H1 (cell line): ENCODE measurements at places on chromosomes 11 and 22. TPM values are rescaled to one million over a fixed set of nuclear protein-coding genes. Genes with fewer than 3 reads are reported as not detected.

PARVB gene
- 18.6 and 19.4 TPM in 2 replicates for total RNA-seq

CDC42EP1 gene
- 10.1 and 11.2 TPM in 2 replicates for total RNA-seq

CRYBB3 gene
- 0.58 TPM in 1 of 2 replicates, not detected in the other for total RNA-seq

ANO1 gene
- total RNA-seq: 4.3 and 5.0 TPM in 2 replicates

CRYAB gene
- 2.0 and 4.0 TPM in 2 replicates for total RNA-seq

KRTAP5-2 gene
- total RNA-seq: not detected in 2 replicates

NCAPH2 gene
- total RNA-seq: 62.2 and 70.4 TPM in 2 replicates

OTUB1 gene
- 110 and 112 TPM in 2 replicates for total RNA-seq

RAB3IL1 gene
- 5.7 and 6.8 TPM in 2 replicates for total RNA-seq

LRP4 gene
- total RNA-seq: 20.8 and 22.1 TPM in 2 replicates

RASSF10 gene
- 1.5 and 1.8 TPM in 2 replicates for total RNA-seq

MS4A14 gene
- total RNA-seq: not detected in 2 replicates

CARD18 gene
- total RNA-seq: not detected in 2 replicates

SCUBE2 gene
- total RNA-seq: 0.42 and 1.2 TPM in 2 replicates

KRTAP5-5 gene
- total RNA-seq: not detected in 2 replicates

RFPL1 gene
- total RNA-seq: not detected in 2 replicates

OR10D3 gene
- total RNA-seq: not detected in 2 replicates
